ENCODE measurements at places on chromosomes 3 and 15.

- DNase-seq: no peak
These were observed 21.8 kb downstream of the FLNB start for GRCh38 chr3:58029842-58030584.

DNA sequence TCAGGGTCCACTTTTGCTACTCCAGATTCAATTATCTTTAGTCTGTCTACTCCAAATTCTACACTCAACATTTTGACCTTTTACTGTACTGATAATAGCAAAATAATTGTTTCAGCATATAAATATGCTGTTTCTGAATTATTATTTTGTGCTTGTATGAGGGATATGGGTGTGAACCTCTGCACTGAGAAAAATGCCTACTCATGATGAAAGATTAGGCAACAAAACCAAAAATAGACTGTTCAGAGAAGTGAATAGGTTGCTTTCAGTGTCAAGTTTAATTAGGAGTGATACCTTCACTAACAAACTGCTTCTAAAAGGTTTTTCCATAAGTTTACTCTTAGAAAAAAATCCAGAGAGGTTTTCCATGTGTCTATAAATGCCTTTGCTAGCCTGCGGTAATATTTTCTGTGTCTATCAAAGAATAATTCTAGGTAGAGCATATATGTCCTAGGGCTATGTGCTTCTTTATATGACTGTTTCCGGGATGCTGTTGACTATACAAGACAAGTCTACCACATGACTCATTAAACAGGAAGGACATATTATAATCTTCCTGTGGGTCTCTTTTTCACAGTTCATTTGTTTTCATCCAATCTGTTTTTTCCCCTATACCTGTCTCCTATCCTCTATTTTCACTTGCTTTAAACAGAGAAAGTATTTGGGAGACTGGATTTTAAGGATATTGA is 218.5 kb upstream of the TTC14 start:
- no peak for DNase-seq

DNA sequence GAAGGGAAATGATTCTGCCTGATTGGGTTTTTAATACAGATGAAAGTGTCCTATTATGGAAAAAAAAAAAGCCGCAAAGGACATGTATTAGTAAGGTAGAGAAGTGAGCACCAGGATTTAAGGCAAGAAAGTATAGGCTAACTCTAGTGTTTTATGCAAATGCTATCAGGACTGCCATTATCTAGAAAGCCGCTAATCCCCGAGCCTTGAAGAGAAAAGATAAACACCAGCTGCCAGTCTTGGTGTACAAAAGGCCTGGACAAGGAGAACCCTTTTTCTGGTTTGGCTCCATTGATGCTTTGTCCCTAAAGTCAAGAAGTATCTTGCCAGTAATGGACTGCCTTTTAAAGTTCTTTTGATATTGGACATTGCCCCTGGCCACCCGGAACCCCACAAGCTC is 8.6 kb upstream of the TRIM59 start:
- DNase-seq: no peak

GRCh38 chr3:99630815-99631214 is 7.6 kb upstream of the COL8A1 start:
- DNase-seq: no peak

GRCh38 chr3:49937090-49937489 is 2.9 kb upstream of the RBM6 start:
- DNase-seq: no peak

GRCh38 chr3:100044369-100044768 is 69.9 kb downstream of the FILIP1L start:
- DNase-seq: no peak

DNA sequence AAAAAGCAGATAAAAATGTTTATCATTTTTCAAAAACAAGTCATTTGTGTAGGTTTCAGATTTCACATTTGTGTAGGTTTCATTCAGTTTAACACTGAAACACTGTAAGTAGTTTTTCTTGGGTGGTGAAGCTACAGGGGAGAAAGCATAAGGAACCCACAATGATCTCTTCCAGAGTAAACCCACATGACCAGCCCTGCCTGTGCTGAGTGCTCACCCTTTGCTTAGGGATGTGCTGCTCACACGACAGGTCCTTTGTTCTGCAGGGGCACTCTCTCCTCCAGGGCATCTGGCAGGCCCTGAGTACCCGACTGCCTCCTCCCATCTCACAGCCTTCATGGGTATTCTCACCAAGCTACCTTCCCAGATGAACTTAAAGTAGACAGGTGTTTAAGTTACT is 28.9 kb downstream of the ZXDC start:
- DNase-seq: no peak

DNA sequence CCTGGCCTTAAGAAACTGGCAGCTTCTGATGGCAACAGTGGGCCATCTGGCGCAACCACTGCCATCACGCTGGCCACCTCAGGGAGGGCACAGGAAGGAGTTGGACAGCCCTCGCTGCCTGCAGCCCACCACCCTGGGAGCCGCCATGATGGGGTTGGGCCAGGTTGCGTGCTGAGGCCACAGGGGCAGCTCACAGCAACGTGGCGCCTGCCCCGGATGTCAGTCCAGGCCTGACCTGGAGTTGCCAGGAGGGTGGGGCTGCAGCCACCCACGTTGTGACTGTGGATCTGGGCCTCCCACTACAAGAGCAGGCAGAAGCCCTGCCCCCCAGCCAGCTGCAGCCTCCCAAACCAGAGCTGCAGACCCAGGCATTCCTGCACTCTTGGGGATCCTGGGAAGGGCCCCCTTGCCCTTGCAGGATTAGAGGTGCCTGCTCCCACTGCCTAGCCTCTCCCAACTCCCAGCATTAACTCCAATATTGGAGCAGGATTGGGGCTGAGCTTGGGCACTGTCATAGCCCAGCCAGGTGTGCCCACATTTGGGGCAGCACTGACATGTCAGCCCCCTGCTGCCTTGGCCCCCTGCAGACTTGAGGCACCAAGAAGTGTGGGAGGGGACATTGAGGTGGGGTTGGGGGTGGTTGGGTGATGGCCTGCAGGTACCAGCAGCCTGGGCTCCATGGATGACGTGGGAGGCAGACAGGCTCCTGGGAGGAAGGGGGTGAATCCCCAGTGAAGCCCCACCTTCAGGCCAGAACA is 468.9 kb upstream of the CCDC54 start:
- DNase-seq: no peak

DNA sequence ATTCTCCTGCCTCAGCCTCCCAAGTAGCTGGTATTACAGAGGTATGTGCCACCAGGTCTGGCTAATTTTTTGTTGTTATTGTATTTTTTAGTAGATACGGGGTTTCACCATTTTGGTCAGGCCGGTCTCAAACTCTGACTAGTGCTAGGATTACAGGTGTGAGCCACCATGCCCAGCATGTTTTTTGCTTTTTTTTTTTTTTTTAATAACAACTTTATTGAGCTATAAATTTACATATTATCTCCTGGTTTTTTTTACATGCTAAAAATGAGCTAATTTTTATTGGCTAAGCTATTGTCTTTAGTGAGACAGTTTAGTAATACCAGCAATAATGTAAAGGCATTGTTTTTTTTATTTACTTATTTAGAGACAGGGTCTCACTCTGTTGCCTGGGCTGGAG is 105.2 kb downstream of the PDE8A start:
- no peak for DNase-seq

- no peak for DNase-seq
These were observed 1.8 kb downstream of the MAP1A start for GRCh38 chr15:43519196-43519595.

- DNase-seq: no peak
These were observed 600.0 kb downstream of the ROBO1 start for GRCh38 chr3:79167651-79168416.

DNA sequence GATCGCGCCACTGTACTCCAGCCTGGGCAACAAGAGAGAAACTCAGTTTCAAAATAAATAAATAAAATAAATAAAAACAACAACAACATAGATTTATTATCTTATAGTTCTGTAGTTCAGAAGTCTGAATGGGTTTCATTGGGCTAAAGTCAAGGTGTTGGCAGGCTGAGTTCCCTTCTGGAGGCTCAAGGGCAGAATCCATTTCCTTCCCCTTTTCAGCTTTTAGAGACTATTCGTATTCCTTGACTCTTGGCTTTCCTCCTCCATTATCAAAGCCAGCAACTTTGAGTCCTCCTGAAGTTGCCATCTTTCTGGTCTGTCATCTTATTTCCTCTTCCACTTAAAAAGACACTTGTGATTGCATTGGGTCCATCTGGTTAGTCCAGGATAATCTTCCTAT is 12.1 kb downstream of the BLM start:
- DNase-seq: no peak

GRCh38 chr3:133264920-133265319 is 134.9 kb upstream of the BFSP2 start:
- DNase-seq: no peak

GRCh38 chr3:12158387-12159226 is at the start of gene TIMP4:
TIMP4 (minus strand) TSS chr3:12158912; CDS start chr3:12158840, 72 bp downstream.
- no peak for DNase-seq

DNA sequence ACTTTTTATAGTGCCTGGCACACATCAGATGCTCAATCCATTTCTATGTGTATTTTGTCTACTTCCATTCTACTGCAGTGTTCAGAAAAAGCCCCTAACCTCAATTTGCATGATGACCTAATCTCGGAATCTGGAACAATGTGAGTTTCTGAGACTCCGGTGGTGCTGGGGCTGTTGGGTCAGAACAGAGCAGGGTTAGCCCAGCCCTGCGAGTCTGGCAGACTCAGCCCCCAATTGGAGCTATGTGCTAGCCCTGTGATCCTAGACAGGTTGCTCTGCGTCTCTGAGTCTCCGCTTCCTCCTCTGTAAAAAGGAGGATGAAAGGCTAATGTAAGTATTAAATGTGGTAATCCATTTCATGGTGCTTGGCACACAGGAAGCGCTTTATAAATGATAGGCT is 95.0 kb upstream of the ICE2 start:
- no peak for DNase-seq

- DNase-seq: no peak
These were observed 10.6 kb downstream of the ANKUB1 start for GRCh38 chr3:149781741-149782140.

GRCh38 chr3:150599611-150600297 is 3.4 kb upstream of the SELENOT start:
- DNase-seq: no peak

GRCh38 chr3:194286375-194287146 is 64.6 kb downstream of the CPN2 start:
- no peak for DNase-seq

DNA sequence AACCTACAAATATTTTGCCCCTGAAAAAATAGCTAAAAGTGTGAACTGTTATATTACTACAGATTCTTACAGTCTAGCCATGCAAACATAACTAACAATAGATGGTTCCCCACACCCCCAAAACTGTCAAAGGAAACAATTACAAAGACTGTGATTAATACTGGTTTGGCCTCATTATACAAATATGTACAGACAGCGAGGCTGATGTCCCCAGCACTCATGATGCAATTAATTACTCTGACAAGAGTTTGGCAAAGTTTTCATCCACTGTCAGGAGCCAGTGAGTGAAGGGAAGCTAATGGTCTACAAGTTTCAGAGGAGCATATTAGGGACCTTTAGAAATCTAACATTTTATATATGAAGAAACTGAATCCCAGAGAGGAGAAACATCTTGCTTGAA is 61.0 kb downstream of the HMG20A start:
- DNase-seq: no peak

- DNase-seq: no peak
These were observed 21.8 kb upstream of the POU1F1 start for GRCh38 chr3:87298111-87298718.

GRCh38 chr3:149382101-149382467 is 4.6 kb upstream of the TM4SF1 start:
- no peak for DNase-seq

- DNase-seq: no peak
These were observed 121.3 kb upstream of the WNT7A start for GRCh38 chr3:14001136-14001535.

DNA sequence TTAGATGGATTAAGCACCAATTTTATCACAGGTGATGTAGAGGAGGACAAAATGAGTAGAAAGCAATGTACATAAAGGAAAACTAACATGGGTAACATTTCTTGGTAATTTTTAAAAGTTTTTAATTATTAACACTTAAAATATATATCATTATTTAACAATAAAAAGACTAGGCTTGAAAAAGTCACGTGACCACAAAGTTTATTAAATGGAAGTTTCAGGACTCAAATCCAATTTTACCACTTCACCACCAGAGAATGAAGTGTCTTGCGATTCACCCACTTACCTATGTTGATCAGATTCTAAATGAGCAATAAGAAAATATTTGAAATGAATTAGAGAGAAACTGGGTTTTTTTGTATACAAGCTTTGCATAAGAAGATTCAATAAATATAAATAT is 721.3 kb downstream of the GBE1 start:
- no peak for DNase-seq

DNA sequence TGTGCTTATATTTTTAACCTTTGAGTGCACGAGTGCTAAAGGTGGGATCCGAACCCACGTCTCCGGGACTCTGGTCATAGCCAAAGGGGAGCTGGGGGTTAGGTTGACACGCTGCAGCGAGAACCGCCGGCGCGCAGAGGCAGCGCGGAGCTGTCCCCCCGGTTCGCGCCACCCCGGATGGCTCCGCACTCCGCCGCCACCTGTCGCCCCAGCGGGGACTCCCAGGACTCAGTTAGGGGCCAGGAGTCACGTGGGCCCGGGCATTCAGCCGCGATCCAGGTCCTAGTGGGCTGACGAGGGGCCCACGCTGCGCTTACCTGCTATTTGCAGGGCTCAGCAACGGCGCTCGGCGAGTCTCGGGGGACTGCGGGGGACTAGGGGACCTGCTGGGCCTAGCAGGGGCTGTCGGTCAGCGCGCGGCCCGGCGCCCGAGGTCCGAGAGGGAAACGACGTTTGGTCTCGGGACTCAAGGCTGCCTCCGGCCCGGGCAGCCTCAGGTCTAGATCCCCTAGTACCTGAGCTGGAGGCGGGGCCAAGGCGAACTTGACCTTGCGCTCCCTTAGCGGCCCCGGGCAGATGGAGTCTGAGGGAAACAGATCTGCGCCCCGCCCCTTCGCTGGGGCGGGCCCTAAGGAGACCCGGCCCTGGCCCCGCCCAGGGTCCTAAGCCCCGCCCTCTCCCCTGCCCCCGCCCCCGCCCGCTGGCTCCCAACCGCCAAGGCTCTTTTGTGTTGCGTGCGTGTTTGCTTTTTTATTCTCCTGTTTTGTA is at the start of gene NMNAT3:
Gene NMNAT3 (minus strand): TSS at position 585 of the 768 bp plus-strand sequence. CDS start 50,248 bp downstream, outside the sequence.
- DNase-seq: peak; percentile 80

- no peak for DNase-seq
These were observed 126.4 kb downstream of the CHDH start for GRCh38 chr3:53719796-53720195.

GRCh38 chr15:49673861-49674260 is 53.0 kb downstream of the DTWD1 start:
- no peak for DNase-seq

DNA sequence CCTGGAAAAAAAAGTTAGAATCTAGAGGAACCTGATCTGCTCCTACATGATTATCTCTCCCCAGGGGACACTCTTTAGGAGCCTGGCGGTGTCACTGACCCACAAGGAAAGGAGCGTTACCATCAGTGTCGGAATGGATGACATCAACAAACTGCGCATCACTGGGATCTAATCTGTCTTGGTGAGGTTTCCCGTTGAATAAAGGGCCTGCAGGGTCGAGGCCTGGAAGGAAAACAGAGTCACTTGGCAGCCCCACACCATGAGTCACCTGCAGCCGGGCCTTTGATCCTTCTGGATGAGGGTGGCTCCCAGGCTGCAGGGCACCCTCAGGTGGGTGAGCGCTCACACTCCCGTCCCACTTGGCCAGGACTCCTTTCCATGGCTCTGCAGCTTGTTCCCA is 25.0 kb downstream of the LIPH start:
- no peak for DNase-seq

- no peak for DNase-seq
These were observed 14.5 kb downstream of the TERB2 start for GRCh38 chr15:44971036-44971435.

GRCh38 chr15:65211482-65211982 is 259 bp upstream of the CILP start:
- no peak for DNase-seq
